ENCODE measurements at places on chromosomes 12 and 14.

DNA sequence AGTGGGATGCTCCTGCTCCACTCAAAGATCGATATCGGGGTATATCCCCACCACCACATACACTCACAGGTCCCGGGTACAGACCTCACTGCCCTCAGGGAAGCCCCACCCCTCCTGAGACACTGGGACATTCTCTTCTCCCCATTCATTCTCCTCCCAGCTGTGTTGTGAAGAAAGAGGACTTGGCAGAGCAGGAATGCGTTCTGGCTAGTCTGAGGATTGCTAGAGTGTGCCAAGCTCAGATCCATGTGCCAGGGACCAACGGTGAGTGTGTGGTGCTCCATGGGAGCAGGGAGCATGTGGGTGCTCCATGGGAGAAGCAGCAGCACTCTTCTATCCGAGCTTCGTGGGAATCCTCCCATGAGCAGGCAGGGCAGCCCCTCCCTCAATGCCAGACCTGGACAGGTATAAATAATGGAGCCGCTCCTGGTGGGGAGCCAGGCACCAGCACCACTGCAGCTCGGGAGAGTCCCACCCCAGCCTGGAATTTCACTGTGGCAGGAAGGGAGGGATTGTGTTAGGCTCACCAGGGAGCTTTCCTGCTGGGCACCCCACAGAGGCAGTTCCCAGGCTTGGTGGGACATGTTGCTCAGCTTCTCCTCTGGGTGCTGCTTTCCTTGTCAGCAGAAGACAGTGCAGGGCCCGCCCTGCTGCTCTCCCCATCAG is 2.3 kb upstream of the KRT5 start:
- no peak for DNase-seq

DNA sequence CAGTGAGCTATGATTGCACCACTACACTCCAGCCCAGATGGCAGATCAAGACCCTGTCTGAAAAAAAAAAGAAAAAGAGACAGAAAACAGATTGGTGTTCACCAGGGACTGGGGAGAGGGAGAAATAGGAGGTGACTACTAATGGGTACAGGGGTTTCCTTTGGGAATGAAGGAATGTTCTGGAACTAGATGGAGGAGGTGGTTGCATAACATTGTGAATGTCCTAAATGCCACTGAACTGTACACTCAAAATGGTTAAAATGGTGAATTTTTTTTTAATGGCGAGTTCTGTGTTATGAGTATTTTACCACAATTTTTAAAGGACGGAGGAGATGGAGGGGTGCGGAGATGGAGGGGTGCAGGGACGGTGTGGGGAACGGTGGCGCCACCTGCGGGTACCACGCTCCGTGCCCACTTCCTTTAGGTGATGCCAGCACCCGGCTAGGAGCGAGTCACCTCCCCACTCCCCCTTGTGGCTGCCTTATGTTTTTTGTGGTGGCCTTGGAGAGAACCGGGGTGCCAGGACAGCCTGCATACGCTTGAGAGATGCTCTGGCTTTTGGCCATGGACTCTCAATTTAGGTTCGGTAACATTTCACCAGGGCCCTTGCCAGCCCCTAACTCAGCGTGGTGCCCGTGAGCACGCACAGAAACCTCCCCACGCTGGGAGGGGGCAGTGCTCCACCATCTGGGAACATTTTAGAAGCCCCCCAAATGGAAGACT is 16.1 kb downstream of the UBC start:
- DNase-seq = peak; percentile 47

DNA sequence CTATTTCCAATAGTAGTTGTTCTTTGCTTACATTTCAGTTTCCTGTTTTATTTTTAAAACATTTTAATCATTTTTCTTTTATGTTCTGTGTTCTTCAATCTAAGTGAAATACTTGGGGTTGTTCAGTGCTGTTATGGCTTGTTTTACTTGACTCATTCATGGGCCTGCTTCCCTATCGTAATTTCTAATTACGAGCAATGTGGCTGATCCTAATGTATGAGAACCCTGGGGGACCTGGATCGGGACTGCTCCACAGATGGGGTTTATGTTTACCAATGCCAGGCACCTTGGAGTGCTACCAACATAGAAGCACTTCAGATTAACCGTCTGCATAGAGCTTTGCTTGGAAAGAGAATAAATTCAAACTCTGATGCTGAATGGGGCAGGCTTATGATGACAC is 29.8 kb downstream of the TECPR2 start:
- no peak for DNase-seq

- DNase-seq = no peak
Measured at GRCh38 chr12:3885277-3886094, 12.3 kb upstream of the PARP11 start.

GRCh38 chr14:21940887-21941856 is 267.6 kb upstream of the OR4E1 start:
- DNase-seq = peak; percentile 17

DNA sequence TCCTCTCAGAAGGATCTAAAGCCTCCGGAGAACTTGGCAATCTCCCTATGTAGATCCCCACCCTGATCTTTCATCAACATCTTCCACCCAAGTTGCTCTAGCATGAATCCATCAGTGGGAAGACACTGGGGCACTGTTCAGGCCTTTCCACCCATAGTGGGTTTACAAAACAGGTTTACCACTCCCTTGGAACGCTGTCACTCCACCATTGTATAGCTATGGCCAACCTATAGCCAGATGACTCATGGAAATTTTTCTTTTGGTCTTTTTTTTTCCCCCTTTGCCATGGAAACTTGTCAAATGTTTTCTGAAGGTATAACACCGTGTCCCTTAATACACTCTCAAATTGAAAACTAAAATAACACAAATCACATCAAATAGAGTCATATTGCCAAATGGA is 10.8 kb upstream of the HSPB8 start:
- DNase-seq = no peak

- DNase-seq = no peak
Measured at GRCh38 chr12:104569346-104570173, 112.8 kb downstream of the CHST11 start.

- DNase-seq = no peak
Measured at GRCh38 chr12:123089631-123090353, 61.1 kb downstream of the PITPNM2 start.

- DNase-seq = no peak
Measured at GRCh38 chr14:104134061-104134965, 4.1 kb upstream of the KIF26A start.

DNA sequence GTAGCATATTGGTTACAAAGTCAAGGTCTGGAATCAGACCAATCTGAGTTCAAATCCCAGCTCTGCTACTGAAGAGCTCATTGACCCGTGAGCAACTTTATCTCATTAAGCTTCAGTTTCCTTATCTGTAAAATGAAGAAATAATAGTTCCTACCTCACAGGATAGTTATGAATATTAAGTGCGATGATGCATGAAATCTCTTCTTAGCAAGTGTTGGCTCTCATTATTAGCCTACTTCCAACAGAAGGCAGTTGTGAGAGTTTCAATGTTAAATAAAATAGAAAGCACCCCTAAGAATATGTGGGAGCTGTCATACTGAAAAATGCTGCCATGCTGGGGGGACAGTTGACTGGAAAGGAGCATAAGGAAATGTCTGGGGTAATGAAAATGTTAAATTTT is 39.0 kb upstream of the ITPR2 start:
- no peak for DNase-seq

DNA sequence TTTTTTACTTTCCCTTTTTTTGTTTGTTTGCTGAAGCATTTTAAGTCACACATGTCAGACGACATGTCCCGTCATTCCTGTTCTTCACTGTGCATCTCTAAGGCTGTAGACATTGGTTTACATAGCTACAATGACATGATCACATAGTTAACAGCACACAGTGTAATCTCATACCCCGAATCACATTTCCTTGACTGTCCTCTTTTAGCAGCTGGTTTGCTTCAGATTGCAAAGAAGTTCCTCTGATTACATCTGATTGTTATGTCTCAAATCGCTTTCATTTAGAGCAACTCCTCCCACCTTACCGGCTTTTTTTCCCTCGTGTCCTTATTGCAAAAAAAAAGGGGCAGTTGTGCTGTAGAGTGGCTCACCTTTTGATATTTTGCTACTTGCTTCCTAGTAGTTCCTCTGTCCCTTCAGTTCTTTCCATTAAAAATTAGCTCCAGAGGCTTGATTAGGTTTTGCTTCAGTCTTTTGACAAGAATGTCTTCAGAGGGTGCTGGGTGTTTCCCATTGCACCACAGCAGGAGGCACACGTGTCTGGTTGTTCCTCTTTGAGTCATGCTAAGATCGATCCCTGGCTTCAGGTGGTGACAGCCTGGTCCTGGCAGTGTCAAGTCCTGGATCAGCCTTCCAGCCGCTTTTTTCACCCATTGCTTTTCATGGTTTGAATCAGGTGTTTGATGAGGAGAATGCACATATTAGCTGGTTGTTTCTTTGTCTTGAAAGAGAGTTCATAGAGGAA is 35.0 kb downstream of the ZNF664 start:
- no peak for DNase-seq

- no peak for DNase-seq
Measured at GRCh38 chr12:124545508-124546418, 21.6 kb downstream of the NCOR2 start.

- no peak for DNase-seq
Measured at GRCh38 chr12:19962192-19962591, 406.1 kb upstream of the PDE3A start.

DNA sequence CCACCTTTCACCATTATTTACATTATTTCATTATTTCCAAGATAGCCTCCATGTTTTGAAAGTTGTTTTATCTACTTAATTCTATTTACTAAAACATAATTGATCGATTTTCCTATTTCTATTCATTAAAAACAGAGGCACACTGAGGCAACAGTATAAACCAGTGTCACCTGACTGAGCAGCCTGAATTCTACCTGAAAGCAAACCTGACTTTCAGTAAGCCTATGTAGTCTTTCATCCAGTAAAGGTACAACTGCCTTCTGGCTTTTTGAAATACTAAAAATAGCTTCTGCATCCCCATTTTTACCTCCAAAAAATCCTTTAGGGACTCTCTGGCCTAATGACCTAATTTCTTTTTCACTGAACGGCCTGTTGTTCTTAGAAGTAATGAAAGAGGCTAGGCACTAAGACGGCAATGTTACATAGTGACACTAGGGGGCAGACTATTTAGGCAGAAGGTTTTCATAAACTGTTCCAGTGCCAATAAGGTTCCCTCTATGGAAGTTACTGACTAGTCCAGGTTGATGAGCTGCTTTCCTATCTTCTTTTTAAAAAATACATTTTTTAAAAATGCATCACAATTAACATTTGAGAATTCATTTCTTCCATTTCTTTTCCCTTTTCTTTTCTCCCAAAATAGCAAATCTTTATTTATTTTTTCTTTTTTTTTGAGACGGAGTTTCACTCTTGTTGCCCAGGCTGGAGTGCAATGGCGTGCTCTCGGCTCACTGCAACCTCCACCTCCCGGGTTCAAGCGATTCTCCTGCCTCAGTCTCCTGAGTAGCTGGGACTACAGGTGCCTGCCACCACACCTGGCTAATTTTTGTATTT is 17.5 kb downstream of the ANAPC5 start:
- DNase-seq = no peak
